ENCODE measurements at places on chromosomes 2 and 18.

- DNase-seq: no peak
Measured at GRCh38 chr2:65363879-65364666, 68.3 kb downstream of the SPRED2 start.

DNA sequence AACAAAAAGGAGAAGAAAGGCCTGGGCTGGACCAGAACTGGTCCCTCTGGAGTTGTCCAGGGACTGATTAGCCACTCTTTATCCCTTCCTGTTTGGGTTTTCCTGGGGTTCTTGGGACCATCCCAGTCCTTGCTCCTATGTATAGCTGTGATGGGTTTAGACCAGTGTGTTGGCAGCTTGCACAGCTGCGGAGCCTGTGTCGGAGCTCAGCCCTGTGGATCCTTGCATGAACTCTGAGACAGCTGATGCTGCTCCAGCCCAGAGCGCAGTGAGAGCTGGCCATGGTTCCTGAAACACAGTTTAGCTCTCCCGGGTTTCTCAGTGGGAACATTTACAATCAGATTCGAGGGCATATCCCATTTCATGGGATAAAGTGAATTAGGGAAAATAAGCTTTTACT lies 16.9 kb downstream of the IMPA2 start:
- no peak for DNase-seq

DNA sequence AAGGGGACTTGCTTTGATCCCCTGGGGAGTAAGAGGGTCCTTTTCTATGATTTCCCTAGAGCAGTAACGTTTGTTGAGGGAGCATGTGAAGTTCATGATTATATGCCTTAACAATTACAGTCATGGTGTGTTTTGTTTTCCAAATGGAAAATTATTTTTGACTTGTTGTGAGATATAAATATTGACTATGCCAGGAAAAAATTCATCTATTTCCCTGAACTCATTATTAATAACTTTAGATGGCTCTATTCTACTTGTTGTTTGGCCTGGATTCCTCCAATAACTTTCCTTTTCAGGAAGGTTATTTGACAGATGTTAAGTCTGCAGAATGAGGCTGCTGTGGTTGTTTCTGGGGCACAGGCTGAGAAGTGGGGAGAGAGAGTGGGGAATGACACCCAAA lies 72.1 kb upstream of the LMAN1 start:
- DNase-seq: no peak

DNA sequence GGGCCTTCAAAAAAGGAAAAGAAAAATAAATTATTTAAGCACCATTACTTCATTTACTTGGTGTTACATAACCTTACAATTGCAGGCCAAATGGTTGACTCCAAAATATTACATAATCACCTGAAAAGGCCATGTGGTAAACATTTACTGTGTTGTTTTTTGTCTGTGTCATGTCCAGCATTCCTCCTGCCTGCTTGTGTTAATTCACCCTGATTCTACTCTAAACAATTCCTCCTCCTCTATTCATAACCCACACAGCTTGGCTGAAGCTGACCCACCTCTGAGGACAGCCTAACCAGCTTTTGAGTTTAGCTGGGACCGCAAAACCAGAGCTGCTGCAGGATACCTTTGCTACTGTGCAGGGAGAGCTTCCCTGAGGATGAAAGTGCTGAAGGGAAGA lies 35.4 kb downstream of the TMX3 start:
- no peak for DNase-seq

- DNase-seq: no peak
Measured at GRCh38 chr2:71001981-71002570, 7.4 kb upstream of the TEX261 start.

DNA sequence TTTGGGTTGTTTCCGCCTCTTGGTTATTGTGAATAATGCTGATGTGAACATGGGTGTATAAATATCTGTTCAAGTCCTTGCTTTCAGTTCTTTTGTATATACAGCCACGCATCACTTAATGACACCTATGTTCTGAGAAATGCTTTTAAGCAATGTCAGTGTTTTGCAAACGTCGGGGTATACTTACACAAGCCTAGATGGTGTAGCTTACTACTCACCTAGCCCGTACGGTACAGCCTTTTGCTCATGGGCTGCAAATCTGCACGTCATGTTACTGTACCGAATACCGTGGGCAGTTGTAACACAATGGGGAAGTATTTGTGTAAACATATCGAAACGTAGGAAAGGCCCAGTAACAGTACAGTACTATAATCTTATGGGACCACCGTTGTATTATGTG lies 12.4 kb downstream of the RALB start:
- no peak for DNase-seq

- DNase-seq: no peak
Measured at GRCh38 chr18:8368512-8369217, 240.6 kb upstream of the RAB12 start.

DNA sequence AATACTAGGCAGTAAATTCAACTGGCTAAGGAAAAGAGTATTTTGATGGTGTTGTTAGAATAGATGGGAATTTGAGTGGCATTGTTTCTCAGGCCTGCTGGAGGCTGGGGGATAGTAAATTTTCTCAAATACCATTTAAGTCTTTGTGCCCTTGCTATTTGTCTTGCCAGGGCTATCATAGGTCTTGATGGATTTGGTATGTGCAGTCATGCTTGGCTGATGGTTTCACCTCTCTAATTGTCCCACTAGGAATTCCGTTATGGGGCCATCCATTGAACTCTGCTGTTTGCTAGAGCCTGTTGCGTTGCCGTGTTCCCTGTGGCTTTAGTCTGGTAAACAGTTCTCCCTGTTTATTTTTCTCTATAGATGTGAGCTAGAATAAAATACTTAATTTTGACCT lies 438.1 kb upstream of the FAM98A start:
- no peak for DNase-seq

- DNase-seq: no peak
Measured at GRCh38 chr2:37854676-37855282, 70.3 kb upstream of the RMDN2 start.

DNA sequence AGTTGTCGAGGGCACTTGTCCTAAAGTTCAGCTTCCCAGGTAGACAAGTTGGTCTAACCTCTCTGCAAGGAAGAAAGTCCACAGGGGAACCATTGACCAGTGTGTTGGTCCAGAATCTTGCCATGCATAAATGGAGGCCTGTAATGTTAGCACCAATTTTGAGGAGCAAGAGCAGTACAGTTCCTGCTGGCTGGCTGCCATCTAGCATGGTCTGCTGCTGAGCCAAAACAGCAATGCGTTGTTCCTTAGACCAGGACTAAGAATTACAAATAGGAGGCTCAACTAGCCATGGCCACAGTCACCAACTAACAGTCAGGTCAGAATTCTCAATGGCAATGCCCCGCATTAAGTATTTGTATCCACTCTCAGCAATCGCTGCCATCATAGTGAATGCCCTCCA lies 72.8 kb upstream of the WIPF1 start:
- DNase-seq: no peak

GRCh38 chr18:41059126-41059415 lies 896.0 kb upstream of the PIK3C3 start:
- no peak for DNase-seq

DNA sequence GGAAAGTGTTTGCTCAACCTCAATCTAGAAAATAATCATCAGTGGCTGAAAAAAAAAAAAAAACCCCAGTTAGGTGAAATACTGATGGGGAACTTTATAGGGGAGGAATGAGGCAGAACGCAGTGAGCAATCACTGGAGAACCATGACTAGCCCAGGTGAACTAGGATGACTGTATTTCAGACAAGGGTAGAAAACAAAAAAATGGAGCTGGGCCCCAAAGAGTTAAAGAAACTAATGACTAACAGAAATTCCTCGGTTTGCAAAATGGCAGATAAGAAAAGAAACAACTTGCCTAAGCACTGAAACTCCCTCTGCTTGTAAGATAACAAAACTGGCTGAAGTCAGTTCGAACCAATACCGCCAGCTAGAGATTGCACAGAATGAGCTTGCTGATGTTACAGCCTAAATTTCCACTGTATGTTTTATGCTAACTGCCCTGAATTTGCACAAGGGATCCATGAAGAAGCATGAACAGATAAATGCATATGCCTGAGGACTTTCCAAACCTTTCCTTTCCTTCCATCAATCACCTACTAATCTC lies 245.9 kb downstream of the METTL4 start:
- DNase-seq: peak; percentile 95

DNA sequence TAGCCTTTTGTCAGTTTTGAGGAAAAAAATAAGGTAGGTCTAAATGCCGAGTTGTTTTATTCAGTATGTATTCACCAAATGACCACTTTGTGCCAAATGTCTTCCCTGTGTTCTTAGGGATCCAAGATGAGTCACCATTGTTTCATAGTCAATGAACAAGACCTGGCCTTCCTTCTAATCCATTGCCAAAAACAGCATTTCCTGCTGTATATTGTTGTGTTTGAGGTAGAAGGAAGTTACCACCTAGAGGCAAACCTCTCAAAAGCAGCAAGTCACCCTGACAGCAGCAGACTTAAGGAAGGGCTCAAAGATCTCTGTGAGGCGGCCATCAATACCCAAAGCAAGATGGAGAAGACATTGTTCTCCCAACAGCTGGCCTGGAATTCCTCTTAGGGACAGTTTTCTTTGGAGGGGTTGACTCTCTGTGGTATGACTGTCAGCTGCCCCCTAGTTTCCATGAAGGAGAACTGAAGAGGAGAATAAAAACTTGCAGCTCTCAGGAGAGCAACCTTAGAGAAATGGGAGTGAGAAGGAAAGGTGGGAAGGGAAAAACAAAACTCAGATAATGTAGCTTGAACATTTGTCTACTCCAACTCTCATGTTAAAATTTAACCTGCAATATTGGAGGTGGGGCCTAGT lies 328.3 kb downstream of the LRATD1 start:
- no peak for DNase-seq

DNA sequence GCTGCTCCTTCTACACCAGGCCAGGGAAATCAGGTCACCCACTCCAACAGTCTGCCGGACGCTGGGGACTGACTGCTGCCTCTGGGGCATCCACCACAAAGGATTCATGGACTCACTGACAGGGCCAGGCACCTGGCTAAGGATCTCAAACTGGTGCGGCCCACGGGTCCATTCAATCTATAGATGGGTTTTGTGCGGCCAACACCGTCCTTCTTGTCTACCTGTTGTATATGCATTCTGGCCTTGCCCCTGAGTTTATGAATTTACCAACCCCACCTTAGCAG lies 10.9 kb upstream of the SLC20A1 start:
- DNase-seq: no peak

- peak; percentile 41 for DNase-seq
Measured at GRCh38 chr2:111534910-111535352, 349.1 kb downstream of the ANAPC1 start.

DNA sequence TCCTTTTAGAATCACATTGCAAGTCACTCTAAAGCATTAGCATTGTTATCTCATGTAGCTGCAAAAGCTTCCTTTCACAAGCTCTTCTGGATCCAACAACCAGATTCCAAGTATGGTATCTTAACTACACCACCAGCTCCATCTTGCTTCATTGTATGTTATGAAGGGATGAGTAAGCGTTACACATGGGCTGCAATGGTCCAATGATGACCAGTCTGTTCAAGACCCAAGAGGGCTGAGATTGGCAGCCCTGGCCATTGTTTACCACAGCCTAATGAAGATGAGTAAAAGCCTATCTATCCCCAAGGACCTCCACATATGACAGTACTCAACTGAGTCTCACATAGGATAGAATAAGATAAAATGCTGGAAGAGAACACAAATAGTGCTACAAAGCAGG lies 6.3 kb downstream of the CFLAR start:
- peak; percentile 44 for DNase-seq

GRCh38 chr2:46804794-46805193 lies 110.8 kb downstream of the MCFD2 start:
- DNase-seq: no peak

GRCh38 chr18:58201733-58202730 lies 158.0 kb downstream of the NEDD4L start:
- no peak for DNase-seq

DNA sequence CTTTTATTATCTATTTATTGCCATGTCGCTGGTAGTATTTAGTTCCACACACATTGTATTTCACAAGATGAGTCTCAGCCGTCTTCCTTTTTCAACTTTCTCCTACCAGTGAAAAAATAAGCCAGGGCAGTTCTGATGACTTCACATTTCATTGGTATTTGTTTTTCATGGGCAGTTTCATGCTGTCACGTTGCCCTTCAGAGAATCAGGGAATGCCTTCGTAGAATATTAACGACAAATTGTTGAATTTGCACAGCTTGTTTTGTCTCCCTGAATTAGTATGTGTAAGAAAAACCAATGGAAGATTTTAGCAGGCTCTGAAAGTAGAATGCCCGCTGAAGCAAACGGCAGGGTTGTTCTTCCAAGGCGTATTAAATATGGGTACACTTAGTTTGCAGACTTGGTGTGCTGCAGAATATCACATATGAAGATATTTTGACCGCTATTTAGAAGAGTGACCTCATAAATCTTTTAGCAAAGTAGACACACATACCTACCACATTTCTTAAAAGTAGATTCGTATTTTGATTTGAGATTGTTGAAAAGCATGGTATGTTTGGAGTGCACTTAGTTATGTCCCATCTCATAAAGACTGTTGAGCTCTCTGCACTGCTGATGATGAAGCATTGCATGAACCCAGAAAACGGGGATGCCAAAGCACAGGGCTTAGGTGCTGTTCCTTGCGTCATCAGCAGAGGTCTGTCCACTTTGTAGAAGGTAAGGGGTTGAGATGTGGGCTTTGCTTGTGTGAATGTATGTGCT lies 2.9 kb downstream of the NEDD4L start:
- no peak for DNase-seq

Data from OCI-M1 (cell line).